Activated T-helper 1 cell treated with anti-CD3 and anti-CD28 coated beads, Interleukin-12 subunit alpha, Interleukin-12 subunit beta, Interleukin-2, Interleukin-4 antibody, amounts not matched to agents 30 ng/mL and 10 ng/mL and 1 ng/mL, durations not matched to agents 14 hours and 24 hours and 36 hours (primary cell): ENCODE measurements at places on chromosomes 12 and 14. TPM values are rescaled to one million over a fixed set of nuclear protein-coding genes. Genes with fewer than 3 reads are reported as not detected.

DNA sequence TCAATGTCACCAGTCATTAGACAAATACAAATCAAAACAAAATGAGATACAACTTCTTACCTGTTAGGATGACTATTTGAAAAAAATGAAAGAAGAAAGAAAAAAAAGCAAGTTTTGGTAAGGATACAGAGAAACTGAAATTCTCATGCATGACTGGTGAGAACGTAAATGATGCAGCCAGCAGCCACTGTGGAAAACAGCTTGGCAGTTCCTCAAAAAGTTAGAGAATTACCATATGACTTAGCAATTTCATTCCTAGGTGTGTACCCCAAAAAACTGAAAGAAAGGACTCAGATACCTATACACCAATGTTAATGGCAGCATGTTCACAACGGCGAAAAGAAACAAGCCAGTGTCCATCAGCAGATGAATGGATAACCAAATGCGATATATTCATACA lies 26.6 kb downstream of the NINJ2 start:
- no peak overlapping the region for H3K27ac ChIP-seq
- H3K27me3 ChIP-seq: no peaks in the 10 kb centered on the region
- no peak for DNase-seq
- H3K4me3 ChIP-seq: no peak overlapping the region
- peaks cover 54% of the 10 kb centered on the region for H3K4me1 ChIP-seq

GRCh38 chr12:42871816-42872215 lies 282.3 kb upstream of the PRICKLE1 start:
- H3K27ac ChIP-seq: no peak overlapping the region
- no peak for DNase-seq
- H3K4me1 ChIP-seq: no peaks in the 10 kb centered on the region
- no peak overlapping the region for H3K4me3 ChIP-seq
- no peaks in the 10 kb centered on the region for H3K27me3 ChIP-seq

- DNase-seq: no peak
- H3K4me3 ChIP-seq: no peak overlapping the region
- no peaks in the 10 kb centered on the region for H3K4me1 ChIP-seq
- H3K27me3 ChIP-seq: no peaks in the 10 kb centered on the region
- no peaks in the 10 kb centered on the region for H3K36me3 ChIP-seq
- H3K27ac ChIP-seq: no peak overlapping the region
Observed at GRCh38 chr12:97921979-97922722, 459.5 kb downstream of the RMST start.

DNA sequence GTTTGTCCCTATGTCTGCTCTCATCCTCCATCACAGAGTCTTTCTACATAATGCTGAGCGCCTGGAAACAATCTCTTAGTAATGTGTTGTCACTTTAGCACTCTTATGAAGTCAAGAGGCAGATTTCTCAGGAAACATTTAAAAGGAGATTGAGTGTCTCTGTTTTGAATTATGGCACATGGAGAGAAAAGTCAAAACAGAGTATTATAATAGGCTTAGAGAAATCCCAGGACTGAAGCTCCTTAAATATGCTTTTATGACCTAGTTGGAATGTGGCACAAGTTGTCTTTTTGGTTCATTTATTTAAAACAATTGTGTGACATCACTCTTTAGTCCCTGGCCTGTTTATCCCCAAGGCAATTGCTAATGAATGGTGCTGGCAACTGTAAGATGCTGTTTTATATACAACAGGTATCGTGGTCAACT lies 117.8 kb upstream of the HIF1A start:
- no peak overlapping the region for H3K4me3 ChIP-seq
- peaks cover 8% of the 10 kb centered on the region for H3K36me3 ChIP-seq
- H3K27ac ChIP-seq: no peak overlapping the region
- H3K4me1 ChIP-seq: peaks cover 51% of the 10 kb centered on the region

GRCh38 chr12:96240656-96241055 lies 46.5 kb downstream of the ELK3 start:
- peaks cover 39% of the 10 kb centered on the region for H3K36me3 ChIP-seq
- peaks cover 76% of the 10 kb centered on the region for H3K4me1 ChIP-seq
- no peak overlapping the region for H3K27ac ChIP-seq
- H3K27me3 ChIP-seq: no peaks in the 10 kb centered on the region

- no peaks in the 10 kb centered on the region for H3K27me3 ChIP-seq
- H3K36me3 ChIP-seq: no peaks in the 10 kb centered on the region
- H3K4me3 ChIP-seq: no peak overlapping the region
- no peak overlapping the region for H3K27ac ChIP-seq
Observed at GRCh38 chr14:87186737-87187136, 806.2 kb downstream of the GALC start.

DNA sequence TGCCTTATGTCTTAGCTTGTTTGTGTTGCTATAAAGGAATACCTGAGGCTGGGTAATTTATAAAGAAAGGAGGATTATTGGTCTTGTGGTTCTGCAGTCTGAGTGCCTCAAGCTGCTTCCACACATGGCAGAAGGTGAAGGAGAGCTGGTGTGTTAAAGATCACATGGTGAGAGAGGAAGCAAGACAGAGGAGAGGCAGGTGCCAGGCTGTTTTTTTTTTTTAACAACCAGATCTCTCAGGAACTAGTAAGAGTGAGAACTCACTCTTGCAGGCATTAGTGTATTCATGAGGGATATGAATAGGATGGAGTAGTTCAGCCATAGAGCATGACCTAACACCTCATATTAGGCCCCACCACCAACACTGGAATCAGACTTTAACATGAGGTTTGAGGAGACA lies 123.4 kb downstream of the CMAS start:
- no peaks in the 10 kb centered on the region for H3K36me3 ChIP-seq
- H3K4me1 ChIP-seq: peaks cover 2% of the 10 kb centered on the region
- no peak overlapping the region for H3K4me3 ChIP-seq

- H3K27ac ChIP-seq: no peak overlapping the region
- H3K4me1 ChIP-seq: no peaks in the 10 kb centered on the region
- peaks cover 10% of the 10 kb centered on the region for H3K27me3 ChIP-seq
- H3K4me3 ChIP-seq: no peak overlapping the region
- no peaks in the 10 kb centered on the region for H3K36me3 ChIP-seq
Observed at GRCh38 chr14:22794551-22794951, 20.7 kb downstream of the SLC7A7 start.

DNA sequence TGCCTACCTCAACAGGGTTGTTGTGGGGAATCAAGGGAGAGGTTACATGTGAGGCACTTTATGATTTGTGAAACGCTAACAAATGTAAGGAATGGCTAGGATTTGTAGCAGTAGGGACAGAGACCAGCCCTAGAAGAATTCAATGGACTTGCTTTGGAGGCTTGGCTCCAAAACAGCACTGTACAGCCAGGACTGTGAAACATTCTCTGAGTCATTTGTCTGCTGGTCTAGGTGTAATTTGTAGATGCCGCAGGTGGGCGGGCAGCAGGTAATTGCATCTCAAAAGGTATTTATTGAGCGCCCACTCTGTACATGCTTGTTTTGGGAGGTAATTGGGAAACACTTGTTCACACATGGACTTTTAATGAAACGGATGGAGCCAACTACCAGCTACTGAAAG lies 11.4 kb downstream of the SLC7A8 start:
- no peak overlapping the region for H3K27ac ChIP-seq
- no peaks in the 10 kb centered on the region for H3K36me3 ChIP-seq
- no peak for DNase-seq
- no peak overlapping the region for H3K4me3 ChIP-seq
- H3K4me1 ChIP-seq: no peaks in the 10 kb centered on the region
- peaks cover 10% of the 10 kb centered on the region for H3K27me3 ChIP-seq

SYCP3 gene
- total RNA-seq: 0.44 TPM in 2 replicates

GPR137C gene
- 0.10 and 0.34 TPM in 2 replicates for total RNA-seq

GARIN6 gene
- total RNA-seq: not detected in 2 replicates

HRK gene
- total RNA-seq: not detected in 2 replicates

GALNT4 gene
- 8.7 TPM in 2 replicates for total RNA-seq

RD3L gene
- not detected in 2 replicates for total RNA-seq

KRT78 gene
- total RNA-seq: not detected in 2 replicates
